Muscle of back (tissue), 13 donors: ENCODE measurements at places on chromosomes 1 and 21. TPM values are rescaled to one million over a fixed set of nuclear protein-coding genes. Genes with fewer than 3 reads are reported as not detected.

The TNFRSF4 gene
- polyA plus RNA-seq, result 2.4 TPM

The KCNE2 gene
- polyA plus RNA-seq, result 0.63 TPM

- peak; percentile 85 for DNase-seq
These were observed 15.9 kb upstream of the IFNAR1 start for GRCh38 chr21:33308586-33309490.

DNA sequence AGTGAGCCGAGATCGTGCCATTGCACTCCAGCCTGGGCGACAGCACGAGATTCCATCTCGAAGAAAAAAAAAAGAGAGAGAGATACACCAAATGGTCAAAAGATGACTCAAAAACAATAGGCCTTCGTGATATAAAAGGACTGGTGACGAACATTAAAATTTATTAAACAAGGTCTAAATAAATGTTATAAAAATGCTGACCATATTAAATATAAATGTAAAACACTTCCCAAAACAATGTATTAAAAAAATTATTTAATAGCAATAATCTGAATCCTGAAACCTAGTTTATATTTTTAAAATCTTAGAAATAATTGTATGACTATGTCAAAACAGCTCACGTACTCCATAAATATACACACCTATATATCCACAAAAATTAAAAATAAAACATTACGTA, 247.6 kb downstream of the SETD4 start:
- DNase-seq, result no peak

DNA sequence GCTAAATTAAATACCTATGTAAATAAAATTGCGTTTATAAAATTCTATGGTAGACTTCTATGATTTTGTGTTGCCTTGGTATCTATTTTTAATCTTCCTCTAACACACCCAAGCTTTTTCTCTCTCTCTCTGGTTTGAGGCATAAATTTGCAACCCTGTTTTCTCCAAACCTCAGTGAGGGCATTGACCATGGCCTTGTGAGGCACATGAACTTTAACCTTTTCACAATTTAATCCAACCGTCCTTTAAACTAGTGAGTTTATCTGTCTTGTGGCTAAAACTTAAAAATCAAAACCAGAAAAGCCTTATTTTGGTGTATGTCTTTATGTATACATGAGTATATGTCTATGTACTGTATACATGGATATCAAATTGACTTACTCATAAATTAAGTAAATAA, 746.6 kb upstream of the B3GALT2 start:
- no peak for DNase-seq
